GM23338 (cell line): ENCODE measurements at places on chromosomes 3 and 15. TPM values are rescaled to one million over a fixed set of nuclear protein-coding genes. Genes with fewer than 3 reads are reported as not detected.

DNA sequence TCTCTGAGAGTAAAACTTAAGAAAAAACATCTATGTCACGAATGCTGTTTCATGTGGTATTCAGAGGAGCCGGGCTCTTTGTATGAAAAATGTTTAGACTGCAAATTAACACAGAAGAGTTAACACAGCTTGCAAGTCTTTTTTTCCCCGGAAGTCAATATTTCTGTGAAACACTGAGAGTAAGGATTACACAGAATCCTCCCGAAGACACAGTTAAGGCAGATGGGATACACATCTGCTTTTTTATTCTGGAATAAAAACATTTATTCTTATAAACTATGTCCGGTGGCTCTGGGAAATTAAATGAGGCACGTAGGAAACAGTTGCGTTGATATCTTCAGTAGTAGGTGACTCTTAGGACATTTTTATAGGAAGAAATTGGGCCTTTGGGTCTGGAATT, 180.6 kb downstream of the PTPRG start:
- DNase-seq, result no peak

ISY1 gene
- 20.2 and 23.6 TPM in 2 replicates for polyA plus RNA-seq

DNA sequence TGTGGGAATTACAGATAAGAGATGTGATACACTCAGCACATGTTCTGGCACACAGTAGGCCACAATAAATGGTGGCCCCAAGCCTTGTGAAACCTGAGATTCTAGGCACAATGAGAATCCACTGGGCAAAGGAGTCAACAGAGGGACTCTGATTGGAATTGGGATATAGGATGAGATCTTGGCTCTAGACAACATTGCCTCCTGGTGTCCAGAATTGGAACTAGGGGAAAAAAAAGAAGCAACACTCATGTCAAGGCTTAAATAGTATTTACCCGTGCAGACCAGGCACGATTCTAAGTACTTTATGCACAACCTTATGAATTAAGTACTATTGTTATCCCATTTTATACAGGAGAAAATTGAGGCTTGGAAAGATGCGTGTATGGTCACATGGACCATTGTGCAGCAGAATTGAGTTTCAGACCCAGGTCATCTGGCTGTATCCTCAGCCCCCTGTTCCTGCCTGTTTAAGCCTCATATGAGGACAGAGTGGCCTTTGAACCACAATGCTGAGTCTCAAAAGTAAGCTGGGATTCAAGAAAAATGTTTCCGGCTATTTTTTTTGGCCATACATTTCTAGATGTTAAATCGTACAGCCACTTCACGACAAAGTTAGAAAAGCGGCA, 124.8 kb downstream of the SV2B start:
- peak; percentile 83 for DNase-seq

GRCh38 chr3:153399636-153400035, 237.6 kb downstream of the RAP2B start:
- DNase-seq, result no peak

PPP1R14D gene
- not detected in 2 replicates for polyA plus RNA-seq

GRCh38 chr3:11060500-11061251, 68.1 kb downstream of the SLC6A1 start:
- DNase-seq, result peak; percentile 83

BMF gene
- polyA plus RNA-seq, result 2.0 and 2.5 TPM in 2 replicates

SLC25A38 gene
- polyA plus RNA-seq, result 19.8 and 23.9 TPM in 2 replicates

DNA sequence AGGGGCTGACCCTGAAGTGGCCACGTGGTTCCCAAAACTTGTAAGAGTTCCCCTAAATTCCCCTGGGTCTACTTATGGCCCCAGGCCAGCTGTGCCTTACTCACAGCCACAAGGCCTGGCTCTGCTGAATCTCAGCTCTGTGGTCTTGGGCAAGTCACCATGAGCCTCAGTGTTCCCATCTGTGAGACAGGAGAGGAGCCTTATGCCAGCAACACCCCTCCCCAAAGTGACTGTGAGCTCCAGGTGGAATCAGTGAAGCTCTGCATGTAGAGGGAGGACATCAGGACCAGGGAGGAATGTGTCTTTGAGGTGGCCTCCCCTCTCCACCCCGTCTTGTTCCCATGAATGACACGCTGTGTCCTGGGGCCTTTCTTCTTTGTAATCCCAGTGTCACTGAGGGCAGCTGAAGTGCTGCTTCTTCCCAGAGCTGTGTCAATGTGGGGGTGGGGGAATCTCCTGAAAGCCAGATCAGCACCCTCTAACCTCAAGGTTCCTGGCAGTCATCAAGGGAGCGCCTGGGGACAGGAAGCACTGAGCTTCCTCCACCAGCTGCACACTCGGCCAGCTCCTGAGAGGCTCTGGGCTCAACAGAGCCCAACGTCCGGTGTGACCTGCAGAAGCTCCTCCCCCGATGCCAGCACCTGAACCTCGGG, 258.9 kb downstream of the UACA start:
- no peak for DNase-seq

DNA sequence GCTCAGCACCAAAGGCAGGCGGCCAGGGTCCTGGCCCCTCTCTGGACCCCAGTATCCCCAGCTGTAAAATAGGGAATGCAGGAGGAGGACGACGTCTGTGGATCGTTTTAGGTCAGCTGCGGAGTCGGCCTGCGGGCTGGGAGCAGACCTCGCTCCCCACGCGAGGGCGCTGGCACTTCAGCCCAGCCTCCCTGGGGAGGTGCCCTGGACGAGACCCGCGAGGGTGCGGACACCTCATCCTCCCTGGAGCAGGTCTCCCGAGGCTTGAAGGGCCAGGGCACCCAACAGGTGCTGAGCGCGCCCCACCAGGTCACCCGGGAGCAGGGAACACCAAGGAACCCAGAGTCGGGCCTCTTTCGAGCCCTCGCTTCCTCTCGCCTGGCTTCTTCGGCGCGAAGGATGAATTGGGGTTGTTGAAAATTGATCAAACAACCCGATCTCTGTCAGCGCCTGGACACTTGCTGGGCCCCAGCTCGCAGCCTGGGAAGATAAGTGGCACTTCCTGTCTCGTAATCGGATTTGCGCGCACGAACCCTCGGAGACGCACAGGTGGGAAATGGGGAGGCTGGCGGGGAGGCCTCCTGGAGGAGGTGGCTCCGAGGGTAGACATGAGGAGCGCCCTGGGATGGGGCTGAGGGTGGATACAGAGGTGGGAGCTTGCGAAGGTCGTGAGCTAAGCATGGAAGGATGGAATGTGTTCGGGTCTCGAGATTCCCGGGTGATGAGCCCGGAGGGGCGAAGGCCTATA, 588 bp upstream of the VIPR1 start:
- DNase-seq, result peak; percentile 57

GRCh38 chr3:123276346-123277006, 74.7 kb downstream of the SEC22A start:
- DNase-seq, result no peak

DNA sequence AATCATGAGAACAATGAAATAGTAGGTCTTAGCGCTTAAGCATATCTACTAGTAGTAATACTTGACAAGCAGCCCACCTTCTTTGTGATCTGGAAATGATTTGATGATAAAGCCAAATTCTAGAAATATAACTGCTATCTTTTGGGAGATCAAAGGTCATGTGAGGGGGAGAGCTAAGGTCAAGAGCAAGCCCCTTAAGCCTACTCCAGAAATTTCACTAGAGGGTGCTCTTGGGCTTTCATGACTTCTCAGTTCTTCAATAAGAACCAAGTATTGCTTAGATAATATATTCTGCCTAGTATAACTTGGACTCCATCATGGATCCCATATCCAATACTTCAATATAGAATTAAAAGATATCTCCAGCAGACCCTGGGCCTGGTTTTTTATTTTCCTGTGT, 319.6 kb downstream of the ZBTB20 start:
- peak; percentile 80 for DNase-seq

DENND4A gene
- 3.2 and 3.4 TPM in 2 replicates for polyA plus RNA-seq

DNA sequence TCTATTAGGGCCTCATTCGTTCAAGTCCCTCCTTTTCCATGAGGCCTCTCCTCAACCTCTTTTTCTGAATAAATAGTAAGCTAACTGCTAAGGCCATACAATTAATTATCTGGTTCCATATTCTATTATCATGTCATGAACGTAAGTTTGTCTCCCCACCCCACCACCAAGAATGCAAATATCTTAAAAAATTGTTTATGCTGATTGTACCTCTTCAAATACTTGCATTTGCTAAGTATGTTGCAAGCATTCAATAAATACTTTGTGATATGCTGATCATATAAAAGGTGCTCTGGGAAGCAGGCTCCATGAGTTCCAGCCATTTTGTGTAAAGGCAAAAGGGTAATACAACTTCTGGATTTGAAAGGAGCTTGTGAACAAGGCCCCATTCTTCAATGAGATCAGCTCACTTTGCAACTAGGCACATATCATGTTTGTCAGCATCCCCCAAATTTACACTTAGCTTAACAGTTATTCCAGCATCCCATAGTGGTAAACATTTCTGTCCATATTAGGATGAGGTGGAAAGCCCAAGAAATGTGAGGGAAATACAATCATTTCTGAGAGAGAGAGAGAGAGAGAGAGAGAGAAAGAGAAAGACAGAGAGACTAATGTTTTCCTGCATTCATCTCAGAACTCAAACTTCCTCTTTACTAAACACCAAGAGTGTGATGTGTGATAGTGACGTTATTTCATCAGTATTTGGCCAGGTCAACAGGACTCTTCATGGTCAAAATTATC, 33.2 kb downstream of the SLC12A8 start:
- DNase-seq, result no peak

GRCh38 chr15:85718271-85718971, 76.3 kb downstream of the KLHL25 start:
- DNase-seq, result no peak

CD80 gene
- polyA plus RNA-seq, result not detected in 2 replicates

GRCh38 chr3:195802795-195803194, 8.9 kb downstream of the MUC4 start:
- DNase-seq, result no peak

DNA sequence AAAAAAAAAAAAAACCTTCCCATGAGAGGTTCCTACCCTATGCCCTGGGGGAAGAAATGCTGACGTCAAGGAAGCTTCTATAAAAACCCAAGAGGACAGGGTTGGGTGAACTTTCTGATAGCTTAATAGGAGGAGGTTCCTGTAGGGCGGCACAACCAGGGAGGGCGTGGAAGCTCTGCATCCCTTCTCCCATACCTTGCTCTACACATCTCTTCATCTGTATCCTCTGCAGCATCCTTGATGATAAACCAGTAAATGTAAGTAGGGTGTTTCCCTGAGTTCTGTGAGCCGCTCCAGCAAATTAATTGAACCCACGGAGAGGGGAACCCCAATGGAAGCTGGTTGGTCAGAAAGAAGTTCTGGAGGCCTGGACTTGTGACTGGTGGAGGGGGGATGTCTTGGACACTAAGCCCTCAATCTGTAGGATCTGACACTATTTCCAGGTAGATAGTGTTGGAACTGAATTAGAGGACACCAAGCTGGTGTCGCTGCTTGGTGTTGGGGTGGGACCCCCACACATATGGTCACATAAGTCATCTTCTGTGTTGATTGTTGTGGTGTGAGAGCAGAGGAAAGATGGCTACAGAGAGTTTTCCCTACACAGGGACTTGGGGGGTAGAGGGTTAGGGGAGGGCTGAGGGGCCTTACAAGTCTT, 91.5 kb downstream of the ST6GAL1 start:
- DNase-seq, result no peak

- no peak for DNase-seq
Observed at GRCh38 chr3:55165704-55166405, 238.0 kb upstream of the LRTM1 start.

ASB14 gene
- polyA plus RNA-seq, result 0.38 and 0.87 TPM in 2 replicates

CPEB1 gene
- polyA plus RNA-seq, result 4.1 and 5.2 TPM in 2 replicates

LRRC2 gene
- 4.0 and 6.5 TPM in 2 replicates for polyA plus RNA-seq

GRCh38 chr15:29270169-29270955, 740 bp upstream of the NSMCE3 start:
- no peak for DNase-seq

- no peak for DNase-seq
Observed at GRCh38 chr15:38878026-38878425, 313.4 kb upstream of the RASGRP1 start.

DNA sequence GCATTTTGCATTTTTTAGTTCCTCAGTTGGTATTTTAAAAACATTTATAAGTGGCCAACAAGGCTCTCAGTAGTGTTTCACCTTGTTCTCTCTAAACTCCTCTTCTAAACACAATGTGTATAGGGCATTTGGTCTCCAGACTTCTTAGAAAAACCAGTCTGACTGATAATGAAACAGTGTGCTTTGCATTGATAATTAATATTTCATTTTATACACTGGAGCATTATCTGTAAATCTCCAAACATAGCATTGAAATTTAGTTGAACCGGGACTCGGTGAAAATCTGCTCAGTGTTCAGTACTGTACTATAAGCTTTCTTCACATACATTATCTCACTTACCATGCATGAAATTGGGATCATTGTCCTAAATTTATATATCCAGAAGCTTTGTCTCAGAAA, 53.6 kb downstream of the SETD5 start:
- DNase-seq, result no peak

DNA sequence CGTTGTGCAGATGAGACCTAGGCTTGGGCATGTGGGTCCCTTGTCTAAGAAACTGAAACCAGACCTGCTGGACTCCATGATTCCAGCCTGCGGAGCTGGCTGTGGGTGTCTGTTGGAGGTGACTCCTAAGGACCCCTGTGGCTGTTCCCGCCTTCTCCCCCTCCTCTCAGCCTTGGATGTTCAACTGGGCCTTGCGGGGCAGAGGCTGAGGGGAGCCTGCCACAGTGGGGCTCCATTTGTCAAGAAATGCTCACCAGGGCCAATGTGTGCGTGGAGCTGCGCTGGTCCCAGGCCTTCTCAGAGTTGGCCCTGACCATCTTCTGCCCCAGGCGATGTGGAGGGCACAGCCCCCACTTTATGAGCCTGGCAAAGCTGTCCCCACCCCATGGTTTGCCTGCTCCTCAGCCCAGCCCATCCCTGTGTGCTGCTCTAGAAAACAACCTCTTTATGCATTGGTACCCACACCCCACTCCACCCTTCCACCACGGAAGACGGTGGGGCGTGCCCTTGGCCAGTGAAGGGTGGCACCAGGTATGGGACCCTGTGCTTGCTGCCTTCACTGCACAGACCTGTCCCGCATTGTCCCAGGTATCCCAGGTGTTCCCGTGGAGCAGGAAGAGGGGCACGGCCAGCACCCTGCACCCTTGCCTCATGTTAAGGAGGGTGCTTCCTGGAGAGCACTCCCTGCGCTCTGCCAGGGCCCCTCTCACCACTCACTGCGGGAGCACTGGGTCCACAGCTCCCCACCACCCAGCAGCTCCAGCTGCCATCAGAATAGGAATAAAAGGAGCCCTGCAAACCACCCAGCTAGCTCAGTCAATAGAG, 7.9 kb downstream of the MESP2 start:
- no peak for DNase-seq

- peak; percentile 52 for DNase-seq
Observed at GRCh38 chr3:414063-414462, 217.5 kb downstream of the CHL1 start.

IMPG2 gene
- polyA plus RNA-seq, result 0.03 TPM in 1 of 2 replicates, not detected in the other

DNA sequence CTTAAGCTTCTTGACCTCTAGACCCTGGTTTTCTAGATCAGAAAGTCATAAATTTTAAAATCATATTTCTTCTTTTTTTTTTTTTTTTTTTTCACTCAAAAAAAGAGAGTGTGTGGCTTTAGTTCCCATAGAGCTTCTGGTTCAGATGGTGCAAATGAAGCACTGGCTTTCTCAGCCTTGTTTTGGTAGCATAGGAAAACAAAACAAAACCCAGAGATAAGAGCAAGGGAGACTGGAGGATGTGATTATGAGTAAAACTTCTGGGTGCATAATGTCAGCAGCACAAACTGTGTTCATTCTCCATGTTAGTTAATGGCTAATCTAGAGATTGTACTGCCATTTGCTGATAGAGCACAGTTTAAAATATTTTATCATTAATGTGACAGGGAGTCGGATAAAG, 55.4 kb downstream of the RARB start:
- no peak for DNase-seq
